HT1080 (cell line): ENCODE measurements at places on chromosomes 3 and 15. TPM values are rescaled to one million over a fixed set of nuclear protein-coding genes. Genes with fewer than 3 reads are reported as not detected.

Gene CPNE9
- not detected in 2 replicates for total RNA-seq

GRCh38 chr3:182683453-182683852, 109.9 kb upstream of the ATP11B start:
- DNase-seq = peak; percentile 74

DNA sequence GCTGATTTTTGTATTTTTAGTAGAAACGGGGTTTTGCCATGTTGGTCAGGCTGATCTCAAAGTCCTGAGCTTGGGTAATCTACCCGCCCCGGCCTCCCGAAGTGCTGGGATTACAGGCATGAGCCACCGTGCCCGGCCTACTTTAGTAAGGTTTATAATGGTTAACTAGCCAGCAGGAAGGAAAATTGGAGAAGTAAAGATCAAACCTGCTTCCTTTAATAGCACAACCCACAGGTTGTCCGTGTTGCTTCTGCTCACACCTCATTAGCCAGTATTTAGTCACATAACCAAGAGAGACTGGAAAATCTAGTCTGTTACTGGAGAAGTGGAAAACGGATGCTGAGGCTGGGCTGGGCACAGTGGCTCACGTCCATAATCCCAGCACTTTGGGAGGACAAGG, 51.9 kb upstream of the TBL1XR1 start:
- no peak for DNase-seq

DNA sequence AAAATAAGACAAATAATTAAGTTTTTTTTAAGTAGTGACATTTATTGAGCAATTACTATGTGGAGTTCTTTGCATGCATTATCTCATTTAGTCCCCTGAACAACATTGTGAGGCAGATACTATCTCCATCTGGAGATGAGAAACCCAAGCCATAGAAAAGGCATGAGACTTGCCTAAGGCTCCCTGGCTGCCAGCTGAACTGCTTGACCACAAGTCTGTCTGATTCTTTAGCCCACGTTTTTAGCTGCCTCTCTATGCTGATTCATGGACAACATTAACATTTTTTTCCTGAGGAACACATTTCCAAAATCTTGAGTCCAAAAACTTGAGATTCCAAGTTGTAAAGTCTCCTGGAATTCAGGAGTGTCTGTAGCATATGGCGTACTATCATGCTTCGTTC, 263.6 kb upstream of the GOLGA6L4 start:
- DNase-seq = no peak

Gene CPNE4
- not detected in 2 replicates for total RNA-seq

GRCh38 chr15:101470548-101471239, 18.8 kb downstream of the PCSK6 start:
- no peak for DNase-seq

GRCh38 chr15:27260523-27260922, 289.5 kb downstream of the GABRG3 start:
- no peak for DNase-seq

Gene ALDH1L1
- total RNA-seq = 12.9 and 14.5 TPM in 2 replicates

- peak; percentile 24 for DNase-seq
Measured at GRCh38 chr3:173045770-173046382, 95.2 kb downstream of the SPATA16 start.
